ENCODE measurements at places on chromosomes 4 and X.

GRCh38 chr4:35105486-35105885 lies 1138.8 kb downstream of the ARAP2 start:
- DNase-seq, result no peak

GRCh38 chr4:146179784-146180370 lies 4.4 kb downstream of the LSM6 start:
- no peak for DNase-seq

DNA sequence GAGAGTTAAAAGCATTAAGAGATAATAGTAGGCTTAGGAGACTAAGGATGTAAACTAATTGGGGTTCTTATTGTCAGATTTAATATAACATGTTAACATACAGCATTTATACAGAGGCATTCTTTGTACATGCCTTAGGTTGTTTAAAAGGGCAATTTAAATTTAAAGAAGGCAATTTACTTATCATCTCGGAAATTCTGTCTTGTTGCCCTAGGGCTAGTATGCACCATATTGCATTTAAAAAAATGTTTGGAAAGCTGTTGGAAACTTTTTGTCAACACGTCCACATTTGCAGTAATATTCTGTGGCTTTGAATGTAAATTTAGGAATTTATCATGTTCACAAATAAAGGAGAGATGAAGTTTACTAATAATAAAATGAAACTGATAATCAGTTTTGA lies 25.5 kb downstream of the GALNT7 start:
- DNase-seq, result no peak

DNA sequence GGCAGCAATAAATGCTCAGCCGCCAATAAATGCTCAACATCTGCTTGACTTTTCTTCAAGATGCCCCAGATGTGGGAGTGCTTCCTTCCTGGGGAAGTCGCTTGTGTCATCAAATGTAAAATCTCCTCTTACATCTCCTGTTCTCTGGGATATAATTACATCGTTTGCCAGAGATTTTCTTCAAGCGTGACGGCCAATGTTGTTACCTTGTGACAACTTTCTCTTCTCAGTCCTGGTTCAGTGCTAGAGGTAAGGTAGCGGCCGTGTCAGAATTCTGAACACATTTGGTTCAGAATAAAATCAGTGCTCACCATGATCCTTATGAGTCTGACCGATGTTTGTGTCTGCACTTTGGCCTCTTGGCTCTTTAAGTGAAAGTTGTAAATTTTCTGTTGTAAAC lies 102.5 kb downstream of the ASMT start:
- DNase-seq, result no peak

- DNase-seq, result no peak
These were observed 114.1 kb upstream of the NWD2 start for GRCh38 chr4:37130465-37130864.

- DNase-seq, result peak; percentile 38
These were observed 737 bp downstream of the FGF2 start for GRCh38 chr4:122827258-122827878.

- DNase-seq, result no peak
These were observed 61.1 kb downstream of the MAOA start for GRCh38 chrX:43717161-43717560.

DNA sequence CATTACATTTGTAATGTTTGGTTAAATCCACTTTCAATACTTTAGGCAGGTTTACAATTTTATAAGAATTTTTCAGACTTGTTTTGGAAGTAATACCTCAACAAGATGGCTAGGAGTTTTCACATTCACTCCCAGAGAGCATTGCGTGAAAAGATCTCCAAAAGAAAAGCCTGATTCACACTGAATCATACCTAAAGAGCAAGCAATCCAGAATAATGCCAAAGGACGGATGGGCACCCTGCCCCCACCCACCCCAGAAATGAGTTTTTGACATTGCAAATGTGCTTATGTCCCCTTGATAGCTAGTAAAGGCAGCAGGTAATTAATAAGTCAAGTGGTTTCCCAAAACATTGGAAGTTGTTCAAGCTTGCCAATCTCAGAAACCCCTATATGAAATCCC lies 557.7 kb upstream of the TENM3 start:
- DNase-seq, result no peak
